ENCODE measurements at places on chromosomes 7 and 10.

DNA sequence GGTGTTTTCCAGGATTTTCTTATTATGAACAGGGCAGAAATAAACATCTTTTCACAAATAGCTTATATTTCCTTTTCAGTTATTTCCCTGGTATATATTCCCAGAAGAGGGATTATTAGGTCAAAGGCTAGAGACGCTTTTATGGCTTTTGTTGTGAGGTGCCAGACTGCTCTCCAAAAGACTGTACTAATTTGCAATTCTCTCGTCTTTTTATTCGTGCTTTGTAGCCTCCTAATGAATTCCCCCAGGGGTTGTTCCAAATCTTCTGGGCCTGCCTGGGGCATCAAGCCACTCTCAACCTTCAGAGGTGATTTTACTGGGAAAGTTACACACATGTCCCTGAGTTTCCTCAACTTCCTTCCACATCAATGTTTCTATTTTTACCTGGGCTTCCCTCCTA is 34.0 kb upstream of the R3HCC1L start:
- DNase-seq: no peak

DNA sequence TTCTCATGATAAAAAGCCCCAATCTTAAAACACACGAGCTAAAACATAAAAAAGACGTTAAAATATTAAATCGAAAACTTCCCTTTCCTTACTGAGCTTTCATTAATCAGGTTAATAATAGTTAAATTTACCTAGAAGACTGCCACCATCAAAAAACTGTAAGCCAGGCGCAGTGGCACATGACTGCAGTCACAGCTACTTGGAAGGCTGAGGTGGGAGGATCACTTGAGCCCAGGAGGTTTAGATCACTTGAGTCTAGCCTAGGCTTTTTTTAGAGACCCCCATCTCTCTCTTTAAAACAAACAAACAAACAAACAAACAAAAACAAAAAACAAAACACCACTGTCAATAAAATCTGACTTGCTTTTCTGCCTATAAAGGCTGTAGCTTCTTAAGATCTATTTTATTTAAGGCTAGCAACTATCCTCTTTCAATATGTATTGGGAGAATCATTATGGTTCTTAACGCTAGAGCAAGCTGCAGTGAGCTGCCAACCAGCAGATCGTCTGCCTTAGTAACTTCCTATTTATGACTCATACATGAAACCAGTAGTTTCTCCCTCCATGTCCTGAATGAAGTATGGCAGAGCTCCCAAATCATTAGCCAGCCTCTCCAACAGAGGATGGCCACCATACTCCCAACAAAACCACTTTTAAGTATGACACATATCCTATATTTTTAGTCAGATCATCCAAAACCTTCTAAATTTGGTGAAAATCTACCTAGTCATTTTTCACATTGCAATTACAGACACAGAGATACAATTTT is 163.7 kb downstream of the SRPK2 start:
- peak; percentile 59 for DNase-seq

GRCh38 chr10:79249186-79250121 is 97.8 kb upstream of the PPIF start:
- DNase-seq: no peak

- DNase-seq: no peak
These were observed 563.0 kb upstream of the SEMA3D start for GRCh38 chr7:85749696-85750453.

DNA sequence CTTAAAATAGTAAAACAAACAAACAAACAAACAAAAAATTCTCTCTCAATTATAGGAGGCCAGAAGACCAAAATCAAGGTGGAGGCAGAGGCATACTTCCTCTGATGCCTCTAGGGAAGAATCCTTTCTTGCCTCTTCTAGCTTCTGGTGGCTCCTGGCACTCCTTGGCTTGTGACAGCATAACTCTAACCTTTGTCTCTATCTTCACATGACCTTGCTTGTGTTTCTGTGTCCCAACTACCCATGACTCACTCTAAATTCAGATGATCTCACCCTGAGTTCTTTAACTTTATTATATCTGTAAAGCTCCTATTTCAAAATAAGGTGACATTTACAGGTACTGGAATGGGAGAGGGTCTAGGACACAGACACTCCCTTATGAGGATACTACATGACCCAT is 88.3 kb upstream of the ANTXRL start:
- DNase-seq: no peak

DNA sequence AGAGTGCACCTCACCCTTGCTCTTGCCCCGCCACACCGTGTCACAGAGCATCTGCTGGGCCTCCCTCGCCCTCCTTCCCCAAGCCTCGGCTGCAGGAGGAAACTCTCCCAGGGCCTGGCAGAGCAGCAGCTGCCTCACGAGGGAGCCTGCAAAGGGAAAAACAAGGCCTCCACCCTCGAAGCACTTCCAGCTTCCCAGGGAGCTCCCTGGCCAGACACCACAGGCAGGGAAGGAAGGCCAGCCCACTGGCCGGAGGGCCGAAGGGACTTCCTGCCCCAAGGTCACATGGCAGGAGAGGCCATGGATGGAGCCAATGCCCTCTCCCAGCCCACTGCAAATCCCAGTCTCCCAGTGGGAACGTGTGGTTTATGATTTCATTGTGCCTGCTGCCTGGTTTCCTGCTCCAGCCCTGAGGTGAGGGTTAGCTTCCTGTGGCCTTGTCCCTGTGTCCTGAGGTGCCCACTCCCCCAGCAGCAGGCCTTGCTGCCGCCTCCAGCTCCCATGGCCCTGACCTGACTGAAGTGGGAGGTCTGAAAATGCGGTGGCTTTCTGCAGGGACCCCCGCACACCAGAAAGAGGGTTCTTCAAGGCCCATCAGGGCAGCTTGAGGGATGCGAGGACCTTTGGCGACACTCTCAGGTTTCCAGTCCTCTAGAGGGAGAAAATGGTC is 100.5 kb upstream of the PPIF start:
- DNase-seq: peak; percentile 58

DNA sequence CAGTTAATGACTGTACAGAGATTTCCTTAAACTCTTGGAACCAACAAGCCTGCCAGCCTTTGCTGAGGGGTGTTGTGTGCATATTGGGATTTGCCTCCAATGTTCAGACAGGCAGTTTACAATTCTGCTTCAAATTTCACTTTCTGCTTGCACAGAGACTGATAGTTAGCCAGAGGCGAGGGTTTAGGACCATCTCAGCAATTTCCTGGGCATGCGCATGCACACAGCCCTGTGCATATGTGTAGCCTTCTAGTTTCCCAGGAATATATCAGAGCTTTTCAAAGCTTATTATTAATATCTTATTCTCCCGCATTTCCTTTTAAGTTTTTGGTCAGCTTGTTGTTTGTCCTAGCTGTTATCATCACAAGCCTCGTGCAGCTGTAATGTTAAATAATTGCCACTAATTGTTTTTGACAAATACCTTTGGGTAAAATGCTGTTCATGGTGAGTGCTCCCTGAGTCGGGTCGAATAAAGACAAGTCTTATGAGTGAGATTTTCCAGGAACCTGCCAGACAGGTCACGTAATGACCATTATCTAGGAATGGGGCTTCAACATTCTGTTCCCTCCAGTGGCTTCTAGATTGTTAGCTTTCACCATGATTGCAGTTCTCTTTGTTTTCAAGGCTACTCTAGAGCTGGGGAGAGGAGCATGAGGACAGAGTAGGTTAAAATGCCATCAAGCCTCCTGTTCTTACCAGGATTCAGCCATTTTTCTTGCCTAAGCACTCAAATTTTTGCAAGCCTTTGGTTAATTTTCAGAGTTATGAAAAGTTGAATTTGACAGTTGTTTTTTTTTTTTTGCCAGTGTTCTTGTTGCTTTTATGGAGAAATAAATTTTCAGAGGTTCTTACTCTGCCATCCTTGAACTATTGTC is 24.1 kb upstream of the DNAJC1 start:
- no peak for DNase-seq

- no peak for DNase-seq
These were observed 187.9 kb upstream of the INHBA start for GRCh38 chr7:41890631-41891274.

GRCh38 chr10:13820119-13820963 is 233.6 kb downstream of the PRPF18 start:
- DNase-seq: no peak

DNA sequence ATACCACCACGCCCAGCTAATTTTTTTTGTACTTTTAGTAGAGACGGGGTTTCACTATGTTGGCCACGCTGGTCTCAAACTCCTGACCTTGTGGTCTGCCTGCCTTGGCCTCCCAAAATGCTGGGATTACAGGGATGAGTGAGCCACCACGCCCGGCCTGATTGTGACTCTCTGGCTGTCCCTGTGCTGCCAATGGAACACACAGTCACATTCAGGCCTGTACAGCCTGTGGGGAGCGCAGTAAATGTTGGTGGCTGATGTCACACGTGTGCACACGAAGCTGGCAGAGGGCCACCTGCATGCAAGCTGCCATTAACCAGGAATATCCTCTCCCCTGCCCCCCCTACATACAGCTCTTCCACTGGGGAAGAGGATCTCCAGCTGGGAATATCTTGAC is 22.1 kb downstream of the POLL start:
- DNase-seq: no peak
